ENCODE measurements at places on chromosomes 6 and 20.

DNA sequence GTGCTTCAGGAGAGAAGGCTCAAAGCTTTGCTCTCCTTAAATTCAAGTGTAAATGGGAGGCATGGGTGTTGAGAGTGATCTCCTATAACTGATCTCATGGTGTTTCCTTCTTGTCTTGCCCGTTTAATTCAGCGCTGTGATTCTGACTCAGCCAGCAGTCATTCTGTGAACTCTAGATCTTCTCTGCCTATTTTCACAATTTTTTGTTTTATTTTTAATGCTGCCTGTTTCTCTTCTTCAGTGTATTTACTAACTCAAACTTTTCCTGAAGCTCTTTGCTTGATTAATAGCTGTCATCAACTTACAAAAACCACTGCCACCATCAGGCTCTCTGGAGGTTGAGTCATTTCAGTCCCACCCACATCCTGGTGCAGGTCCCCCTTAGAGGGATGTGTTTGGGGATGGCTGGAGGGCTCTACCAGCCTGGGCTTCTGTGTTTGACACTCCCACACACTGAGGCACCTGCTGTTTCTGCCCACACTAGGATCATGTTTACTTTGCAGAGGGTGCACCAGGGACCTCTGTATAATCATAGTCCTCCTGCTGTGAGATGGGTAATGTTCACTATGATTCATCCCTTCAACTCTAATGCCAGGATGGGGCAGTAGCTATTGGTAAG, 94.0 kb downstream of the SHLD1 start:
- DNase-seq, result peak; percentile 84

DNA sequence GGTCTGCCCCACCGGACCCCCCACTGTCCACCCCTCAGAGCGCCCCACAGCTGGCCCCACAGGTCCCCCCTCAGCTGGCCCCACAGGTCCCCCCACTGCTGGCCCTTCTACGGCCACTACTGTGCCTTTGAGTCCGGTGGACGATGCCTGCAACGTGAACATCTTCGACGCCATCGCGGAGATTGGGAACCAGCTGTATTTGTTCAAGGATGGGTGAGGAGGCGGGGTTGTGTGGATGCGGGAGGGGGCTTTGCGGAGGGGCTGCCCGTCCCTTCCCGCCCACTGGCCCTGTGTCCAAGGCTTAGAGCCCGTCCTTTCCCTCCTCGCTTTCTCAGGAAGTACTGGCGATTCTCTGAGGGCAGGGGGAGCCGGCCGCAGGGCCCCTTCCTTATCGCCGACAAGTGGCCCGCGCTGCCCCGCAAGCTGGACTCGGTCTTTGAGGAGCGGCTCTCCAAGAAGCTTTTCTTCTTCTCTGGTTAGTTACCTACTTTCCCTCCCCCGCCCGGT, 4.7 kb downstream of the MMP9 start:
- DNase-seq, result no peak

DNA sequence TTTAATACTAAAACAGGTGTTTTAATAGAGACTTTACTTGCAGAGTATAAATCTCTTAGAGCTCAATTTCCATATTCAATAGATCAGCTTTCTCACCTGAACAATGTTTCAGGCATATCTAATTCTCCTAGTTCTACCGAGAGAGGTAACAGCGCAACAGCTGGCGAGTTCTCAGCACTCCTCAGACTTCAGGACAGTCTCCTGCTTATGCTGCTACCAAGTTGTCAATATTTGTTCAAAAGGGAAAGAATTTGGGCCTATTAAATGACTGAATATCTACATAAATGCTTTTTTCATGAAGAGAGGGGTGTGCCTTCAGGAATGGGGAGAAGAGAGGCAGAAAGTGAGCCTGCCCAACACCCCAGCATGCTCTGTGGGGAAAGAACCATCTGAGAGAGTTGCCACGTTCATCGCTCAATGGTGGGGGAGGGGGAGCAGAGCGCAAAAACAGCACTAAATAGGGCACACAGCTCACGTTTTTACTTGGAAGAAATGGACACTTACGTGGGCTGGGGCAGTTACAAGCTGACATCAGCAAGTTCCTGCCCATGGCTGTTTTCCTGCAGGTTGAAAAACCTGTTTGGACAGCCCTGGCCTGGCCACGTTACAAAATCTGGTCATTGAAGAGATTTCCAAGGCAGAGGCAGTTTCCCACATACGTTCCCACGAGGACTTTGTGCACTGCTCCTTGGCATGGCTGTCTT, 38.0 kb downstream of the EZR start:
- no peak for DNase-seq

GRCh38 chr6:144195671-144196270, 45.5 kb downstream of the STX11 start:
- DNase-seq, result no peak

DNA sequence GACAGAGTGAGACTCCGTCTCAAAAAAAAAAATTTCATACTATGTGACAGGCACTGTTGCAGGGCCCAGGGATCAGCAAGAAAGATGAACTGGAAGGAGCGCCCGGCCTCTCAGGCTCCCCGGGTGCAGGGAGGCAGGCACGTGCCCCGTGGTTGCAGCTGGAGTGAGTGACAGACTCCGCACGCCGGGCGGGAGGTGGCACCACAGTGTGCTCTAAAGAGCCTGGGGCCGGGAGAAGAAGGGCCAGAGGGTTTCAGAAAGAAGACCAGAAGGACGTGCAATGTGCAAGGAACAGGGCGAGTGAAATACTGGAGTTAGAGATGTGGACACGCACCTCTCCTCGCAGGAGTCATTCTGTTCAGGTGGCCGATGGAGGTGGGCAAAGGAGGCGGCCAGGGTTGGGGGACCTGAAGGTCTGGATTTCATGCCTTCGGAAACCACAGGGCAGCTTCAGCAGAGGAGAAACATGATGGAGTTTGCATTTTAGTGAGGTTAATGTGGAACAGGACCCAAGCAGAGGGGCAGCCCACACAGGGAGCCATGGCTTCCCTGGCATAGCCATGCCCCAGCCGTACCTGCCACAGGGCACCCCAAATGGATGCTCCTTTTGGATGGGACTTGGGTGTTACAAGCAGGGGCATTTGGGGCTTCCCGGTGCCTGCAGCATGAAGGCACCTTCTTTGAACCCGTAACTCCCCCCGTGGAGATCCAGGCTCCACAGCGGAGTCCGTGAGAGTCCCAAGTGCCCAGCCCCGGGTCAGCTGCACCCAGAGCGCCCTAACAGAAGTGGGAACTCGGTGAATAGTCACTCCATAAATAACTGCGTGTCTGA, 226.2 kb downstream of the ERMARD start:
- DNase-seq, result no peak

DNA sequence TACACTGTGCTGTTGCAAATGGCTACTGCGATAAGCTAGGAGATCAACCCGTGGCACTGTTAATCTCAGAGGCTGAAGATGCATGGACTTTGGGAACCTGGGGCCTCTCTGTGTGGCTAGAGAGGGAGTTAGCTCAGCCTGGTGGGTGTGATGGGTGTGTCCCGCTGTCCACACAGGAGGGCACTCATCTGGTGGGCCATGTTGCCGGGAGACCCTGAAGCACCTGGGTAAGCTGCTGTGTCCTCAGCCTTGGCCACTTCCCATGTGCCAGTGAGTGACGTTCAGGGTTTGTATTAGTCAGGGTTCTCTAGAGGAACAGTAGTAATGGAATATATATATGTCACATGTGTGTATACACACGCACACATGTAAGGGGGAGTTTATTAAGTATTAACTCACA, 132.7 kb downstream of the ERMARD start:
- no peak for DNase-seq

DNA sequence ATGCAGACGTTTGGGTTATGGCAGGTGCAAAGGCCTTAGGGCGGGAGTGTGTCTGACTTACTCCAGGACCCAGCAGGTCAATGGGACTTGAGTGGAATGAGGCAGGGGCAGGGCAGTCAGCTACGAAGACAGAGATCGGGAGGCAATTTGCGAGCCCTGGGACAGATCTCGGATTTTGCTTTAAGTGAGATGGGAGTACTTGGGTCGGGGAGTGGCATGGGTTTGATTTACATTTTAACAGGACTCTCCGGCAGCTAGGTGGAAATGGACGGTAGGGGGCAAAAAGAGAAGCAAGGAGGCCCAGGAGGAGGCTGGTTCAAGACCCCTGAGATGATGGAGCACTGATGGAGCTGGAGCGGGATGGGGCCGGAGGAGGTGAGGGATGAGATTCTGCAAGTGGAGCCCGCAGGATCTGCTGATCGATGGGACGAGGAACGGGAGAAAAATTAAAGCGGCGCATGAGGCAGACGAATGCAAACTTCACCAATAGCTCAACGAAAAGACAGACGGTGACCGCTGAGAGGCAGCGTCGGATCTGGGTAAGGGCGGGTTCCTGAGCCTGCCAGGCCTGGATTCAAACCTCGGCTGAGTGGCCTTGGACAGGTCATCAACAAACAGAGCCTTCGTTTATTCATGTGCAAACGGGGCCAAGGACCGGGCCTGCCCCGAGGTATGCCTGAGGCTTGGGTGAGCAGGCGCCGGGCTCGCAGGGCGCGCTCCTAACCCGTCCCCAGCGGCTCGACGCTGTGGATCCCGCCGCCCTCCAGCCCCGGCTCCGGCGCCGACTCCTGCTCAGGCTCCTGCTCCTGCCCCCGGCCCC, 756 bp upstream of the RBCK1 start:
- DNase-seq, result peak; percentile 43

GRCh38 chr6:123550052-123550617, 86.6 kb downstream of the TRDN start:
- no peak for DNase-seq

- no peak for DNase-seq
These were observed 447.1 kb downstream of the PREX1 start for GRCh38 chr20:48380661-48381060.

DNA sequence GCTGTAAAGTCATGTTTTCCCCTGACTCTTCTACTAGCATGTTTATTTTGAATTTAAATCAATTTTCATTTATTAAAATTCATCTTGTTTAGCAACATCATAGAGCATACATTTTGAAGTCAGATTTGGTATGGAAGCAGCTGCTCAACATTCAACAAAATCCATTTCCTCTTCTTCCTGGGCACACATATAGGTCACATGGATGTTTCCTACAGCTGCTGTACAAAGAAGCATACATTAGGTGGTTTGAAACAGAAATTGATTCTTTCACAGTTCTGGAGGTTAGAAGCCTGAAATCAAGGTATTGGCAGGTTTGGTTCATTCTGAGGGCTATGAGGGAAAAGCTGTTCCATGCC, 495.2 kb downstream of the RFPL4B start:
- DNase-seq, result no peak

DNA sequence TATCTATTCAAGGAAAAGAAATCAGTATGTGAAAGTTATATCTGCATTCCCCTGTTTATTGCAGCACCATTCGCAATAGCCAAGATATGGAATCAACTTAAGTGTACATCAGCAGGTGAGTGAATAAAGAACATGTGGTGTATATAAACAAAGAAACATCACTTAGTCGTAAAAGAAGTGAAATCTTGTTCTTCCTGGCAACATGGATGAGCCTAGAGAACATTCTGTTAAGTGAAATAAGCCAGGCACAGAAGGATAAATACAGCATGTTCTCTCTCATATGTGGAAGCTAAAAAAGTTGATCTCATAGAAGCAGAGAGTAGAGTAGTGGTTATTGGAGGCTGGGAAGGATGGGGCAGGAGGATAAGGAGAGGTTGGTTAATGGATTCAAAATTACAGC, 287.9 kb upstream of the FERMT1 start:
- no peak for DNase-seq

GRCh38 chr20:34776177-34776576, 49.3 kb downstream of the NCOA6 start:
- DNase-seq, result no peak

DNA sequence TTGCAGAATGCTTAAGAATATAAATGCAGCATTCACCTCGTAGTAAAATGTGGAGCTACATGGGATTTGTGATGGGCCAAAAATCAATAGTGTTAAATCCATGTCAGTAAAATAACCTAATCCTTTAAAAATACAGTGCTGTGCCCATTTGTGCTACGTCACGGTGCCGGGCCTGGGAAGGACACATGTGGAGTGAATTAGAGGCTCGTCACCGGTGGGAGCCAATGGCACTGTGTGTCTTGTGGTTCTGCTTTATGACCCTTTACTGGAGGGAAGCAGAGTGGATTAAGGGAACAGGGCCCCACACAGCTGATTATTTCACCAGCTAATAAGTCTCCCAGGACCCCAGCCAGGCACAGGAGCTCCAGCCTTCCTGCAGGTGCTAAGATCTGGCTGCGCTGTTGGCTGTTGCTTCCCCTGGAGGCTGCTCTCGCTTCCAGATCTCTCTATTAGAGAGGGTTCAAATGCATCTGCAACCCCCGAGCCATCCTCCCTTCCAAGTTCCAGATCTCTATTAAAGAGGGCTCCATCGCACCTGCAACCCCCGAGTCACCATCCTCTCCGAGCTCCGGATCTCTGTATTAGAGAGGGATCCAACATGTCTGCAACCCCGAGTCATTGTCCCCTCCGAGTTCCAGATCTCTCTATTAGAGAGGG, 405.8 kb downstream of the CDH4 start:
- DNase-seq, result no peak

DNA sequence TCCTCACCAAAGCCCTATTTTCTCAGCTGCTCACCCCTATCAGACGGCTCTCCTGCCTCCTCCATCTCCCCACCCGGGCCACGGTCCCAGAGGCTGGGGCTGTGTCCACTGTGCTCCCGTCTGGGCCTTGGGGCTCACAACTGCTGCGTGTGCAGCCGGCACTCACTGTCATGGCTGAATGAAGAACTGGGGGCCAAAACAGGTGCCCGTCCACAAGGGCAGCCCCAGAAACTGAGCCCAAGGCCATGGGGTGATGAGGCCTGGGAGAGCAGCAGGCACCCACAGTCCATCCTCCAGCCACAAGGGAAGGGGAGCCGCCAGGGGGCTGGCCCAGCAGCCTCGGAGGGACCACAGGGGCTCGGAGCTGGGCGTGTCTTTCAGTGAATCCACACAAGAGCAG, 159.5 kb downstream of the DLL1 start:
- DNase-seq, result no peak

GRCh38 chr6:131685266-131685780, 15.9 kb downstream of the OR2A4 start:
- peak; percentile 35 for DNase-seq

DNA sequence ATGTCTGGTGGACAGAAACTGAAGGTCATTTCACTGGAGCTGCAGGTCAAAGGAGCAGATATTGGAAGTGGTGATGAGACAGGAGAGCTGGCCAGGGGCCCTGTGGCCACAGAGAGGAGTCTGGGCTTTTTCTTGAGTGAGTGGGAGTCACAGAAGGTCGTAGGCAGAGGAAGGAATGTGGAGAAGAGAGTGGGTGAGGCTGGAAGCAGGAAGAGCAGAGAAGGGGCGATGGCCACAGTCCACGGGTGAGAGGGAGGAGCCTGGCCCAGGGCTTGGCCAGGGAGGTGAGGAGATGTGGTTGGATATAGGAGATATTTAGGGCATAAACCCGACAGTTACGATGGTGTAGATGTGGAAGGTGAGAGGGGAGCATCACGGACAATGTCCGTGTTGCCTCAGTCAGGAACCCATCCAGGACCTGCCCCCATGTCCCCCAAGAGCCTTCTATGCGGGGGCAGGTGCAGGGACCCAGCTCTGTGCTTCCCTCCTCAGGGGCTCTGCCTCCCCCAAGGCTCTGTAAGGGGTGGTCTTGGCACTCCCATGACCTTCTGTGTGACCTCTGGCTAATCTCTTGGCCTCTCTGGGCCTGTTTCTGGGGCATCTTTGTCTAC, 150.5 kb upstream of the PTPN1 start:
- DNase-seq, result no peak

Measured in stimulated activated CD8-positive, alpha-beta memory T cell treated with anti-CD3 and anti-CD28 coated beads, Interleukin-7, amount 100 ng/mL, for 48 hours (primary cell).